Right forelimb (tissue), 1 donor: ENCODE measurements at places on chromosomes 6 and 20.

- DNase-seq: no peak
These were observed 5.9 kb upstream of the TUBB2B start for GRCh38 chr6:3233321-3233720.

GRCh38 chr6:161137839-161138542, 135.9 kb downstream of the AGPAT4 start:
- DNase-seq: no peak

- DNase-seq: no peak
These were observed 9.0 kb upstream of the HINT3 start for GRCh38 chr6:125947615-125948014.

GRCh38 chr6:145096846-145097245, 638.5 kb downstream of the EPM2A start:
- DNase-seq: no peak

DNA sequence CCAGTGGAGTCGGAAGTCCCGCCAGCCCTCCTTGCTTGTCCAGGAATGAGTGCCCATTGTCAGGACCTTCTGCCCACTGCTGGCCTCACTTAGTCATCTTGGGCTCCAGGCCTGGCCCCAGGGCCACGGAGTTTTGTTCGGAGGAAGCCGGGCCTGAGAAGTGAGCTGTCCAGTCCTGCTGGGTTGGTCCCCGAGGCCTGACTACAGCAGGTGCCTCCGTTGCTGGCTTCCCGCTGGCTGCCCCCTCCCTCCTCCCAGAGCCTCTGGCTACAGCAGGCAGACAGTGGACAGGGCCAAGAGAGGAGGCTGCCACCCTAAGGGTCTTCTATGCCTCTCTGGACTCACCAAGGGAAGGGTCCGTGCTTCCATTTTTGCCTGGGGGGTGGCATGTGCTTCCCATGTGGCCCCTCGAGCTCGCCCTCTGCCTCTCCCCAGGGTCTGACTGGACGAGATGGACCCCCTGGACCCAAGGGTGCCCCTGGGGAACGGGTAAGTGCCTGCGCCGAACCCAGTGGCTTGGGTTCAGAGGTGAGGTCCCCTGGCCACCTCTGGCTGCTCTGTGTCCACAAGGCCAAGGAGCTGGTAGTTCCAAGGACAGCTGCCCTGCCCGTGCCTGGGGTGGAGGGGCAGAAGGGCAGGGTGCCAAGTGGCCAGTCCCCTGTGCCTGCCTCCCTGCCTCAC, 2.8 kb downstream of the COL9A3 start:
- DNase-seq: no peak

DNA sequence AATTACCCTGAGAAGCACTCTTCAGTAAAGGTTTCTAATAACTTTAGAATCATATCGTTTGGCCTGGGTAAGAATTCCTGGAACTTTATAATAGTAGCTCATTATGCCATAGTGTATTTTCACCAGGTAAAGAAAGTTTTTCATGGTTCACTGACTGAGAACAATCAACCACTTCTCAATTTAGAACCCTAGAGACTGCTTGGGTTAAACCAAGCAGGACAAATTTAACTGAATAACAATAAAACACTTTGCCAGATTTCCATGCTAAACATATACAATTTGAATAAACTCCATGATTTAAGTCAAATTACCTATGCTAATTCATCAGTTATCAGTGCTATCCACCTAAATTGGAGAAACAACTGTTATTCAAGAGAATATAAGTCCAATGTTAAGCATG, 99.4 kb downstream of the PLG start:
- DNase-seq: no peak

DNA sequence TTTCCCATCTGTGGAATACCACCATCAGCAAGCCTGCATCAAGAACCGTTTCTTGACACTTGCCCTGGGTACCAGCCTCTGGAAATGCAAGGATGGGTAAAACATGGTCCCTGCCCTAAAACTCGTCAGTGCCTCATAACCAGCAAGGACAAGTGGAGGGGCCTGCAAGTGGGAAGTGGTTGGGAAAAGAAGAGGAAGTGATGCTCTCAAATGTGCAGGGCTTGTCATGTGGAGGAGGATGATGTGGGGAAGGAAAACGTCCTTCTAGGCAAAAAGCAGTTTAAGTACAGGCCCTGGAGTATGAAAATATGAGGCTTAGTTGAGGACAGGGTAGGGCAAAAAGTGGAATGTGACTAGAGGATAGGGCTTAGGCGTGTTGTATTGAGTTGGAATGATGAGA, 19.0 kb downstream of the RREB1 start:
- no peak for DNase-seq

GRCh38 chr20:48285656-48286055, 500.4 kb upstream of the SULF2 start:
- no peak for DNase-seq

DNA sequence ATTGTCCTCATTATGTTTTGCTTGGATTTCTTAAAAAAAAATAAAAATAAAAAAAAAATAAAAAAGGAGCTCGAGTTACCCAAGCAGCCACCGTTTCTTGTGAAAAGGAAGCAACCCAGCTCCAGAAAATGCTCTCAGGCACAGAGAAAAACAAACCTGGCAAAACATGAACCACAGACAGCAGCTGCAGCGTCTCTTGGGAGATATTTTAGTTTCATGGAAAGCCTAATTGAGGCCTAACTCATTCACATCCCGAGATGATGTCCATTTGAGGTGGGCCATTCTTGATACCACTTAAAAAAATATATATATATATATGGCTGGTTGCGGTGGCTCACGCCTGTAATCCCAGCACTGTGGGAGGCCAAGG, 13.7 kb upstream of the MRAP2 start:
- DNase-seq: no peak

- DNase-seq: no peak
These were observed 228.9 kb downstream of the HIVEP2 start for GRCh38 chr6:142716097-142716496.

DNA sequence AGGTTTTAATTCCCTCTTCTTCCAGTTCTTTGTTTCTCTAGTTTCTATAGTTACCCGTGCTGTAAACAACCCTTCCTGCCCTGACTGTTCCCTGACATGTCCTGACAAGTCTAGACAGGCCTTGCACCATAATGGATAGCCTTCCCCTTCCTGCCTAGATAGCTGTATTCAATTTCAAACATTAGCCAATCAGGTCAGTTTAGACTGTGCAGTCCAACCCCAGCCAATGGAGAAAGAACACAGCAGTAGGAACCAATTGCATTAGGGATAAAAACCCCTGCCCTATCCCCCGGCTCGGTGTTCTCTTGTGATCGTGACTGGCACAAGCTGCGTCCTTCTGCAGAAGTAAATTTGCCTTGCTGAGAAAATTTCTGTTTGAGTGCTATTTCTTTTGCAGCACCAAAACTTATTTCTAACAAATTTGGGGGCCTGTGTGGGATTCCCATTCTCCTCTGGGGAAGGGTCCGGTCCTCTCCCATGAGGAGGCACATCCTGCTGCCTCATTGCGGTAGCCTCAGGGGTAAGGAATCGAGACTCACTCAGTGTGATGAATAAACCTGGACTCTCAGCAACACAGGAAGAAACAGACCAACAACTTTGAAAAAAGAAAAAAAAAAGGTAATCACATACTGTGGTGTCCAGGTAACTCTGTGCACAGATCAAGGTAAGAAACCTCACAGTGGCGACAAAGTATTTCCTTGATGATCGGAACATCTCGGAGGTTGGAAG, 248.7 kb upstream of the ECI2 start:
- no peak for DNase-seq

DNA sequence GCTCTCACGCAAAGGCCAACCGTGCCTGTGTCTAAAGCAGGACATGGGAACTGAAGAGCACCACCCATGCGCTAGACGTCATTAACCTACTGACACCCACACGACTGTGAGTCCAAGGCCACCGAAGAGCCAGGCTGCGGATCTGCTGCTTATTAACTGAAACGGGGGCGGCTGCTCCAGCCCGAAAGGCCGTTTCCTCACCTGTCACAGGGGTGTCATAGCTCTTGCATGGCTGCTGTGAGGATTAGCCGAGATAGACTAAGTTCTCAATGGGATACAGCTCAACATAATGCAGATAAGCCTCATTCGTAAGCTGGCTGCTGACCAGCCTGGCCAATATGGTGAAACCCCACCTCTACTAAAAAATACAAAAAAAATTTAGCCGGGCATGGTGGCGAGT, 26.7 kb downstream of the OVOL2 start:
- DNase-seq: no peak

DNA sequence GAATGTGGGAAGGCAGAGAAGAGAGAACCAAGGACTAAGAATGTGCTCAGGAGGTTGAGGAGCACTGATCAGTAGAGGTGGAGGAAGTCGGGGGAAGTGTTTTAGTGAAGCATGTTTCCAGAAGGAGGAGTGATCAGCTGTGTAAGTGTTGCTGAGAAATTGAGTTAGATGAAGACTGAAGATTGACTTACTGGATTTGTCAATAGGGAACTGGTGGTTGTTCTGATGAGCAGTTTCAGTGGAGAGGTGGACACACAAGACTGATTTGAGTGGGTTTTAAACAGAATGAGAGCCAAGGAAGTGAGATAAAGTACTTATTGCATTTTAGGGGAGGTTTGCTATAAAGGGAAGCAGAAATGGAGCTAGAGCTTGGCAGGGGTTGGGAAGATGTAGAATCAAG, 182.6 kb downstream of the CDKAL1 start:
- DNase-seq: no peak

DNA sequence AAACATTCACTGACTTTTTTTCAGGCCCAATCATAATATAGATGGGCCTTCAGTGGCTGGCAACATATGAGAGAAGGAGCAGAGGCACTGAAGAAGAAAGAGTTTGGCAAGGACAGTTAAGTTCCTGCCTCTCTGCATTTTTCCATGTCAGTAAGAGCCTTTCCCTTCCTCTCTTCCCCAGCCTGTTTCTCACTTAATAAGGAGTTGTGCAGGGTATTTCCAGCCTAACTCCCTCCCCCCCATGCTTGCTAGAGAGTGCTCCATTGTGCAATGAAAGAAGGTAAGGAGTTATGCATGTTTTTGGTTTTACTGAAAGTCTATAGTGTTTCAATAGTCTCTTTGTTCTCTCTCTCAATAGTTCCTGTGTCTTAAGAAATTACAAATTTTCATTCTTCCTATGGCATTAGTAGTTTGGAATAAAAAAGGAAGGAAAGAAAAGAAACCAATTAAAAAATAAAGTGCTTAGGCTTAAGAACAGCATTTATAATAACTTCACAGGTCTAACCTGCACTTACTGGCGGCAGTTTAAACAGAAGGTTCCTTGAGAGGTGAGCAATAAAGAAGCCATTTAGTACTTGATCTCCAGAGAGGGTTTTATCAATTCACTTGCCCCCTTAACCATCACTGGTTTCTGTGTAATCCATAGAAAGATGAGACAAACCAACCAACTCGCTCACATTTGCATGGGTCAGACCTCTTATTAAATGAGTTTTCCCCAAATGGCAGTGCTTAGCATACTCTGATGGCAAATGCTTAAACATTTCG, 251.1 kb downstream of the PTPRT start:
- DNase-seq: no peak

DNA sequence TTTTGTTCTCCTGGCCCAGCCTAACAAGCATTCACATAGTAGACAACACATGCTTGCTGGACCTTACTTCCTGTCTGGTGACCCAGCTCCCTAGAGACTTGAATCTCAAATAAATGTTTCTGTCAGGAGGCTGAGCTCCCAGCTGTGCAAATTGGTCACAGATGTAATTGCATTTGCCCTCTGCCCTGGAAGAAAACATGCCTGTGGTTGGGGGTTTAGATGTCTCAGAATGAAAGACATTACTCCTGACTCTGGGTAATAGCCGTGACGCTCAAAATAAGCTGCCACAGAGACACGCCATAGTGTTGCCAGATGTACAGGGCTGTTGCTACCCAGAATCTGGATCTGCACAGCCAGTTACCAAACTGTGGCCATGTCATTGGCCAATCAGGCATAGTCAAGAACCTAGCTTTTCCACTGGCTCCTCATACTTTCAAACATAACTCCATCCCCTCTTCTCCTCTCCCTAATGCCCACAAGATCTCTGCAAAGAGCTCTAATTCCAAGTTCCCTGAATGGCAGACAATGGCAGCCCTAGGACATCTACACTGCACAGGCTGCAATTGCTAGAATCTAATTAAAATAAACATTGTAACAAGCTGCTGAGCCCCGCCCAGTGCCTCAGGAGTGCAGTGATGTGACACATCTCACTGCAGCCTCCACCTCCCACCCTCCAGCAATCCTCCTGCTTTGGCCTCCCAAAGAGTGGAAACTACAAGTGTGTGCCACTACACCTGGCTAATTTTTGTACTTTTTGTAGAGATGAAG, 32.8 kb upstream of the GMPR start:
- DNase-seq: no peak

GRCh38 chr20:52444455-52444854, 252.9 kb upstream of the ZFP64 start:
- no peak for DNase-seq

GRCh38 chr6:5744497-5744896, 262.2 kb downstream of the NRN1 start:
- no peak for DNase-seq

DNA sequence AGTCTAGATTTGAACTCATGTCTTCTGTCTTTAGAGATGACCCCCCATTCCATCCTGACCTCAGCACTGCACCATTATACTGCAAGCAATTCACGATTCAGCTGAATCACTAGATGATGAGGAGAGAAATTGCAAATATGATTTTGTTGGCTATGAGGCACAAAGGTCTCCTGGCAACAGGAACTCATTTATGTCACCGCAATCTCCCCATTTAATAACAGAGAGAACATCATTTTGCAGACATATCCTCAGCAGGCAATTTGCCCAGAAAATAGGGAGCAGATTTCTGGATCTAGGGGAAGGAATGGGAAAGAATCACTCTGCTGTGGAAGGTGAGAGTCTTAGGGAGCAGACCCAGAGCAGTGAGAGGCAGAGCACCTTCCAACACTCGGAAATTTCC, 303.0 kb downstream of the PAX1 start:
- DNase-seq: no peak

DNA sequence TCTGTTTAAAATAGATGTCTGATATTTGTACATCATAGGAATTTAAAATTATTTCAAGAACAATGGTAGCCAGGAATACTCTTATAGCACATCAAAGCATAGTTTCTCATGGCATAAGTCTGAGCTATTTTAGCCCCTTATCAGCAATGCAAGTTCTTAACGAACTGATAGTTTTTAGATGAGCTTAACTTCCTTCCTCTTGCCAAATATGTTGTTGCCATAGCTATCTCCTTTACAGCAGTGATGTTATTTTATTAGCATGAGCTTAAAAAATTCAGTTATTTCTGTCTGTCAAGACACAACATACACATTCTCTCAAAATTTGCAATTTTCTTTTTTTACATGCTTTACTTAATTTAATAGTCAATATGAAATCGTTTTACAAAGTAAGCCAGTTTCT, 867.2 kb downstream of the PHF3 start:
- no peak for DNase-seq
